Thymus (tissue), 14 donors: ENCODE measurements at places on chromosomes 12 and 14. TPM values are rescaled to one million over a fixed set of nuclear protein-coding genes. Genes with fewer than 3 reads are reported as not detected.

The B4GALNT3 gene
- 3.1 TPM for total RNA-seq

The GPR132 gene
- 5.9 TPM for total RNA-seq

DNA sequence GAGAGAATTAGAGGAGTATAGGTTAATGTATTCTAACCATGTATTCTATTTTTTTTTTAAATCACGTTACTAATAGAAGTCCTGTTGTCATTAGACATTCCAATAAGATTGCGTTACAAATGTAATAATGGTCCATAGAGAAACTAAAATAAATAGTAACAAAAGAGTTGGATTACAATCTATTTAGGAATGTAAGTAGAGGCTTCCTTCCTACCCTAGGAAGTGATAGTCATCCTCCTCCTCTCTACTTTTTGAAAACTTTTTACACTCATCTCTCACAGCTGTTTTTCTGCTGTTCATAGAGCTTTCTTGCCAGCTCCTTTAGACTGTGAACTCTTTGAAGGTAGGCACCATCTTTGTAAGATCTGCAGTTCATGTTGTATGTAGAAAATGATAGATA lies 23.6 kb downstream of the TRHDE start:
- DNase-seq: no peak

DNA sequence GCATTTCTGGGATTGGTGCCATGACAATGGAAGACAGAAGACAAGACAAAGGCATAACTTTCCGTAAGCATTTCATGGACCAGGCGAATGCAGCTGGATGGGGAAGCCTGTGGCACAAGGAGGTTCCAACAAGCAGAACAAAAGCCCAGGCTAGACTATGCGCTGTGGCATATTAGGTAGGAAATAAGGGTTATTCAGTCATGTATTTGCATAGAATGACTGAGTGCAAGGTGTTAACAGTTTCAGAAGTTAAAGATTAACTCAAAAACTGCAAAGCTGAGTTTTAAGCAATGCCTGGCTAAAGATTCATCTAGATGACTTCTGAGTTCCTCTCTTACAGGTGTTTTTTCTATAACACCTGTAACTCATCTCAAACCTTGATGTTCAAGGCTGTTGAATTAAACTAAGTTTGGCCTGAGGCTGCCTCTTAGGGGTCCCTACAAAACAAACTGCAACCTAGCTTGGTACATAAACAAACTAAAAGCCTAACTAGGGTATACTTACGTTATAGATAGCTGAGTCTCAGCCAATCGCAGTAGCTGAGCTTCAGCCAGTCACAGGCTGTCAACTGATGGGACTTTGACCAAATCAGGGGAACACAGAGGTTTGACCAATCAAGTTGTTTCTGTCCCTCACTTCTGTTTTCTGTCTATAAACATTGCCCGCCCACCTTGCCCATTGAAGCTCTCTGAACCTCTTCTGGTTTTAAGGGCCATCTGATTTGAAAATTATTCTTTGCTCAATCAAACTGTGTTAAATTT lies 52.2 kb upstream of the PLBD1 start:
- no peak for DNase-seq
